ENCODE measurements at places on chromosomes 5 and 9.

DNA sequence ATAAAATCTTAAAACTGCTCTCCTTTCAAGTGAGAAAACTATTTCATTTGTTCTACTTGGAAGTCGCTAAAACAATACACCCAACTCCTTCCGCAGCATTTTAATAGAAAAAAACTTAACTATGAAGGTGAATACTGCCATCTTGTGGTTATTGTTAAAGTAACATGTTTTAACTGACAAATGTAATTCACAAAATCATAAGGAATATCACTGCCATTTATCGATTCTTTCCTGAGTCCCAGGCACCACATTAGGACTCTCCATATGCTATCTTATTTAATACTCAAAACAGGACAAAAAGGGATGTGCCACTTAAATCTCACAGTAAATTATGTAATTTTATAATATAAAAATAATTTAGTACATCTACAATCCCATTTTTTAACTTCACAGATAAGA, 130.5 kb upstream of the ITGA1 start:
- DNase-seq: peak; percentile 18

DNA sequence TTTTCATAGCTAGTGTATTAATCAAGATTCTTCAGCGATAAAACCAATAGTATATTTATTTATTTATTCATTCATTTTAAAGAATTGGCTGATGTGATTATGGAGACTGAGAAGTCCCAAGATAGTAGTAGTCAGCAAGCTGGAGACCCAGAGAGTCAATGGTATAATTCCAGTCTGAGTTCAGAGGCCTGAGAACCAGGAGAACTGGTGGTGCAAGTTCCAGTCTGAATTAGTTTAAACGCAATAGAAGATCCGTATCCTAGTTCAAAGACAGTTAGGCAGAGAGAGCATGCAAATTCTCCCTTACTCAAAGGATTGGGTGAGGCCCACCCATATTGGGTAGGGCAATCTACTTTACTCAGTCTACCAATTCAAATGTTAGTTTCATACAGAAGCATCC, 364.2 kb upstream of the RPS23 start:
- no peak for DNase-seq

GRCh38 chr5:10372726-10373709, 19.5 kb downstream of the MARCHF6 start:
- no peak for DNase-seq

DNA sequence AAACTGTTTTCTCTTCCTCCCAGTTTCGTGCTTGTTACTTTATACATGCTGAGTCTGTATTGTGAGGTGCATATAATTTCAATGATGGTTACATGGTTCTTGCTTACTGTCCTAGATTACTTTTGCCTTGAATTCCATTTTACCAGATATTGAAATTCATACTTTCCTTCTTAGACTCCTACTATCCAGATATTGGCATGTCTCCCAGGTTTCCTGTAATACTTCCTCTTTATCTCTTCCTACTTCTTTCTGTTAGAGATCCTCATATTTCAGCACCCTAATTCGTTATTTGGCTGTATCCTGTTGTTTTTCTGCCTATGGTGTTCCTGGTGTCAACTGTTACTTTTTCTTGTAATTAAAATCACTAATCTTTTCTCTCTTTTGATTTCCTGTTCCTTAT, 522.1 kb downstream of the CCDC171 start:
- DNase-seq: no peak

- no peak for DNase-seq
Observed at GRCh38 chr9:89078860-89079259, 87.6 kb downstream of the S1PR3 start.

GRCh38 chr5:13276156-13276555, 668.3 kb downstream of the DNAH5 start:
- no peak for DNase-seq

DNA sequence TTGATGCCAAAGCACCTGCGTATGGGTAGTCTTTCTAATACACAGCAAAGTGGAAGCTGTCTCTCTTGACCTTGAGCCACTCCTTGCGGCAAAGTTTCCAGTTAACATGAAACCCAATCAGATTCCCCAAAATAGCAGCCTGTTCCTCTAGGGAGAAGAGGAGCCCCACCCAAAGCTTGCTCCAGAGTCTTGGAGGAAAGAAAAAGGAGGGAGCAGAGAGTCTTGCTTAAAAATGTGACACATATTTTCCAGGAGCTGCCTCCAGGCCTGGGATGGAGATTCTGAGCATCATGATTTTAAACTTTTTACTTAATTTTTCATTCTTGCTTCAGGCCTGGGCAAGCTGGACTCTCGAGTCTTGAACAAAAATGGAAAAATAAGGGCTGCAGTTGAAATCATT, 223.5 kb upstream of the TNC start:
- DNase-seq: no peak

DNA sequence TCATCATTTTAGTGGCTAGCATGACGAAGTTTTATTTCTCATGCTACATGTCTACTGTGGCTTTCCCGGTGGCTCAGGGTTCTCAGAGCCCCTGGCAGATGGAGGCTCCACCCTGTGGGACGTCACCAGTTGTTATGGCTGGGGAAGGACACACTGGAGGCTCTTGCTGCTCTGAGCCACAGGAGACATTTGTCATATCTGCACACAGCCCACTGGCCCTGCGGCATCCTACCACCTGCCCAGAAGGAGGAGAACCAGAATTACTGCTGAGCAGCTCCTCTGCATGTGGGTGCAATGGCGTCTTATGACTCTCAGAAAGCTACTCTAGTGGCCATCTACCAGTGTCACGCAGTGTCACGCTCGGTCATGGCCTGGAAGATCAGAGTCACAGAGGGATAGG, 6.6 kb downstream of the OR13J1 start:
- no peak for DNase-seq

DNA sequence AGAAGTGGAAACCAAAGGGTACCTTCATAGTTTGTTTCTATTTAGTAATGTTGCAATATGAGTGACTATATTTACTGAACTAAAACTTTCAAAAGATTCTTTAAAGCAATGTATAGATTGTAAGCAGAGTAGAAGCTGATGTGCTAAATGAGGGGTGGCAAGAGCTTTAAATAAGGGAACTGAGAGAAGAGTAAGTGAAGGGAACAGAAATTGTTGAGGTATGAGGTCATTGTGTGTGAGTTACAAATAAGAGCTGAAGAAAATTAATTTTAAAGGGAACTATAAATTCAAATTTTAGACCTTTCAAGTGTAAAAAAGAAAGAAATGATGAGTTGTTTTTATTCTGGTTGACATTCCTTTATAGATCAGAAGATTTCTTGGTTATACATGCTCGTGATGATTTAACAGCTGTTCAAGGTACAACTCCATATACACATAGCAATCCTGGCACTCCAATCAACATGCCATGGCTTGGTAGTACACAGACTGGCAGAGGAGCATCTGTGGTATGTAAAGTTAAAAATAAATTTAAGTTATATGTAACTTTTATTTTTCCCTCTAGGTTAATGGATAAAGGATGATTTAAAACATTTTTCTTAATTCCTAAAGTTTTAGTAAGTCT, 135.1 kb upstream of the TNFAIP8 start:
- DNase-seq: no peak

DNA sequence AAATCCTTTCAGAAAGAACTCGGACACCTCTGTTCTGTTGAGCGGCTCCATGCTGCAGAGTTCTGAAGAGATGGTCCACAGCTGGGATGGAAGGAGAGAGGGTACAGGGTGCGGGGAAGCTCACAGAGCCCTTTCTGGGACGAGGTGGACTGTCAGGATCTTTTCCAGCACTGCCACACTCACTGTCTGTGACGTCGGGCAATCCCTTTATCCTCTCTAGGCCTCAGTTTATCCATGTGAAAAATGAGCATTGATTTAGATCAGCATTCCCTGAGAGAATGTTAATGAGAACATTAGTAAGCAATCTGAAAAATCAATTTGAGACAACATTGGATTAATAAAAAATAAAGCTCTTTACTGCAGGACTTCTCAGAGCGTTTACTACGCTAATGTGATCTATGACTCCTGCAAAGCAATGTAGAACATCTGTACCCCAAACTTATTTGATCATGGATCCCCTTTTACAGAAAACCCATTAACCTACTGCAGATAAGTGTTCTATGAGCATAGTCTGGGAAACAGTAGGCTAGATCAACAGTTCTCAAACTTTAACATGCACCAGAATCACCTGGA, at the start of gene OR13J1:
Gene OR13J1 (minus strand): TSS at position 51 of the 573 bp plus-strand sequence. CDS start 0 bp downstream, at position 51.
- no peak for DNase-seq

- DNase-seq: no peak
Observed at GRCh38 chr5:135392256-135392655, 6.8 kb downstream of the MACROH2A1 start.

GRCh38 chr9:127971357-127972235, 9.2 kb downstream of the EEIG1 start:
- DNase-seq: no peak

GRCh38 chr5:123819386-123819785, 307.4 kb downstream of the CSNK1G3 start:
- no peak for DNase-seq

All from urothelium cell line (cell line).